ENCODE measurements at places on chromosomes 13 and 19.
A peak's percentile ranks its signal among the peaks of the same experiment; 100 is the strongest.

DNA sequence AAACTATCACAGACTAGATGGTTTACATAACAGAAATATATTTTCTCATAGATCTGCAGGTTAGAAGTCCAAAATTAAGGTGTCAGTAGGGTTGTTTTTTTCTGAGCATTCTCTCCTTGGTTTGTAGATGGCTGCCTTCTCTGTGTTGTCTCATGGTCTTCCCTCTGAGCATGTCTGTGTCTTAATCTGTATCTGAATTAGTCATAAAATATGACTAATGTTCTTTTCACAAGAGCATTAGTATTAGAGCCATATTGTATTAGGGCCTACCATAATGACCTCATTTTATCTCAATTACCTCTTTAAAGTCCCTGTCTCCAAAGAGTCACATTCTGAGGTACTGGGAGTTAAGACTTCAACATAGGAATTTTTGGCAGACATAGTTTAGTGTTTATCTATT is 77.2 kb upstream of the OBI1 start:
- no peak for DNase-seq

- DNase-seq: no peak
Observed at GRCh38 chr13:93244141-93244917, 17.7 kb downstream of the GPC6 start.

GRCh38 chr13:102693250-102693649 is 1.6 kb downstream of the METTL21C start:
- no peak for DNase-seq

GRCh38 chr13:29939158-29939557 is 88.7 kb upstream of the UBL3 start:
- no peak for DNase-seq

DNA sequence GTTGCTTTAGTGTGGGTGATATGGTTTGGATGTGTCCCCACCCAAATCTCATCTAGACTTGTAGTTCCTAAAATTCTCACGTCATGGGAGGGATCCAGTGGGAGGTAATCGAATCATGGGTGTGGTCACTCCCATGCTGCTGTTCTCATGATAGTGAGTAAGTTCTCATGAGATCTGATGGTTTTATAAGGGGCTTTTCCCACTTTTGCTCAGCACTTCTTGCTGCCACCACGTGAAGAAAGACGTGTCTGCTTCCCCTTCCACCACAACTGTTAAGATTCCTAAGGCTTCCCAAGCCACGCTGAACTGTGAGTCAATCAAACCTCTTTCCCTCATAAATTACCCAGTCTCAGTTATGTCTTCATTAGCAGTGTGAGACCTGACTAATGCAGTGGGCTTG is 26.0 kb downstream of the OR10H4 start:
- no peak for DNase-seq

- no peak for DNase-seq
Observed at GRCh38 chr13:102903659-102904407, 58.0 kb downstream of the ERCC5 start.

GRCh38 chr13:77033717-77034302 is 6.9 kb upstream of the FBXL3 start:
- no peak for DNase-seq

DNA sequence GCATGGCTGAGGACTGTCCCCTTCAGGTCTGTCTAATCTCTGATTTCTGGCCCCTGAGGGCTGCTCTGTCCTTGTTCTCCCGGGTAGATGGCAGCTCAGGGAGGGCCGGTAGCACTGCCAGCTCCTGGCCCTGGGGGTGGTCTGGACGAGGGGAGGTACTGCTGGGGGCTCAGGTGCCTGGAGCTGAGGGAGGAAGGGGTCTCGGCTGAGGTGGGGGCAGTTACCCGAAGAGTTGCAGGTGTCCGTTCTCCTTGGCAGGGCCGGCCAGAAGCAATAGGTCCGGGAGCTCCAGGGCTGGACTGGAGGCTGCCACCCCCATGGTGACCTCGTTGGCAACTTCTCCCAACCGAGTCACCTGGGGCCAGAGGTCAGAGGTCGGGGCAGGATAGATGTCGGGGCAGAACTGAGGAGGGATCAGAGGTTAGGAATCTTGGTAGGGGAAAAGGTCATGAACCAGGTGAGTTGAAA is 1.2 kb upstream of the EMC10 start:
- DNase-seq: no peak

- no peak for DNase-seq
Observed at GRCh38 chr19:5554828-5555227, 12.9 kb downstream of the TINCR start.

GRCh38 chr13:40651866-40652587 is 14.4 kb downstream of the FOXO1 start:
- no peak for DNase-seq

- DNase-seq: no peak
Observed at GRCh38 chr13:85091631-85092234, 707.5 kb downstream of the SLITRK6 start.

- DNase-seq: no peak
Observed at GRCh38 chr13:52348983-52349780, 56.8 kb downstream of the THSD1 start.

DNA sequence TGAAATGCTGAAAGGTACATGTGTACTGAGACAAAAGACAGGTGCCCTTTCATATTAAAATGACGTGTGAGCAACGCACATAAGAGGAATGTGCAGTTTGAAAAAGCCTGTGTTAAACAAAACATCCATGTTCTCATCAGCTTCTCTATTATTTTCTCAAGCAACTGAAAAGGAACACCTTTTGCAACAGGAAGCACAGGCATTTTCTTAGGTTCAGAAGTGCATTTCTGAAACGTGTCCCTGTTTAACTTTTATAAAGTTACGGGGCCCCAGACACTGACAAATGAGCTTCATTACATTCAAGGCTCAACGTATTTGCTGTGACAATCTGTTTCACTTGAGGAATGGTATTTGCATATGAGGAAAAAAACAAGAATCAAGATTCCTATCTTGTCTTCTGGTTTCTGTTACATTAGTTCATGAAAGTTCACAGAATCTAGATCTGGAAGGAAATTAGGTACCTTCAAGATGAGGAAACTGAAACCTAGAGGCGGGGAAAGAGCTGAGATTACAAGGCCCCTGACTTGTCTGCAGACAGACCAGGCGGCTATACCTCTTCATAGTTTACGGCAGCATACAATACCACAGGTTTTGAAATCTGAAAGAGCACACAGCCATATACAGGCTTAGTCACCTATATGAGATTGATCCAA is 431.7 kb downstream of the KLF12 start:
- DNase-seq: no peak

DNA sequence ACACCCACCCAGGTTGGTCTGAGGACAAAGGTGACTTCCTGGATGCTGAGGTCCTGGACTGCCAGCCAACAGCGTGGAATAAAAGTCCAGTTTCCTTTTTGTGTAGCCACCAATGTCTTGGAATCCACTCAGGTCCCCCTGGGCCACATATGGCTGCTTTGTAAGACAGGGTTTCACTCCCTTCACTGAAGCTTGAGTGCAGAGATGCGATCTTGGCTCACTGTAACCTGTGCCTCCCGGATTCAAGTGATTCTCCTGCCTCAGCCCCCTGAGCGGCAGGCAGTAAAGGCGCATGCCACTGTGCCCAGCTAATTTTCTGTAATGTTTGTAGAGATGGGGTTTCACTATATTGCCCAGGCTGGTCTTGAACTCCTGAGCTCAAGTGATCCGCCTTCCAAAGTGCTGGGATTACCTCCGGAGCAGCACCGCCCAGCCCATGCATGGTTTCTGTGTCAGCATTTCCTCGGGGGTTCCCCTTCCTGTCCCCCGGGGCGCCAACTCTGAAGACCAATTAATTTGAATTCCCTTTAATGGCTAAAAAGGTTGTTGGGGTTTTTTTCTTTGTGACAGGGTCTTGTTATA is 17.5 kb downstream of the KANK2 start:
- no peak for DNase-seq

DNA sequence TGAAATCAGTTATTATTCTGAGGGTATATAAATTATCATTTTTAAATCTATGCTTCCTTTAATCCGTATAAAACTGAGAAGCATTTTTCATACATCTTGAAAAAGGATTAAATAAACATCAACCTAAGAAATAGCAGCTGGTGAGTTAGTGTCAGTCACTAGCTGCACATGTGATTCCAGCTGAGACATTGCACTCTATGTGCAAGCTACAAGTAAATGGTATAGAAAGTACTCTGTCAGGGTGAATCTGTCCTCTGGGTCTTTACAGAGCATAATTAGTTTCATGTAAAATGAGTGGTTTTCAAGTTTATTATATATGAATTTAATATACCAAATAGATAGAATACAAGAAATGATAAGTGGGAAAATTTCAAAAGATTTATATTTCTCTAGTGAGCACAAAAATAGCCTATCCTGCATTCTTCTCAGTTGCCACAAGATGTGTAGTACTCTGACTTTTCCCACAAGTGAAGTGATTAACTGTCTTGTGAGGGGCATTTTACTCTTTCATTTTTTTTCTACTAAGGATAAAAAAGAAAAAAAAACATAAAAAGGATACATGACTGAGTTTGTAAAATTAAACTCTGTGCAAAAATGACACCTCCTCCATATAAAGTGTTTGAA is 1372.1 kb downstream of the PCDH9 start:
- DNase-seq: no peak

DNA sequence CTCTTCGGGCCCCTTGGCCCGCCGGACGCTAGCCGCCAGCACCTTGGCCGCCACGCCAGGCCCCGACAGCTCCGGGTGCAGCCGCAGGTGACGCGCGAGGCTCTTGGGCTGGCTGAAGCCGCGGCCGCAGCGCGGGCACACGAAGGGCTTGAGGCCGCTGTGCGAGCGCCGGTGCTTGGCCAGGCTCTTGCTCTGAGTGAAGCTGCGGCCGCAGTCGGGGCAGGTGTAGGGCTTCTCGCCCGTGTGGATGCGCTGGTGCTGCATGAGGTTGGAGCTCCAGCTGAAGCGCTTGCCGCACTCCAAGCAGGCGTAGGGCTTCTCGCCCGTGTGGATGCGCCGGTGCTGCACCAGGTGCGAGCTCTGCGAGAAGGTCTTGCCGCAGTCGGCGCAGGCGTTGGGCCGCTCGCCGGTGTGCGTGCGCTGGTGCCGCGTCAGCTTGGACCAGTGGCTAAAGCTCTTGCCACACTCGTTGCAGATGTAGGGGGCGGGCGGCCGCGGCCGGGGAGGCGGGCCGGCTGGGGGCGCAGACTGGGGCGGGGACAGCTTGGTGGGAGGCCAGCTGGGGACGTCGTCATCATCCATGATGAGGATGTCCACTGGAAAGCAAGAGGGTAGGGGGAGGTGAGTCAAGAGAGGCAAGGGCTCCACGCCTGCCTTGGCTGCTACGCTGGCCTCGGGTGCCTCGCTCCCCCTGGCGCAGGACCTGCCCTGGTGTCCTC is 32.4 kb downstream of the ZNF787 start:
- DNase-seq: no peak

GRCh38 chr19:16611121-16611520 is 16.9 kb downstream of the MED26 start:
- no peak for DNase-seq

DNA sequence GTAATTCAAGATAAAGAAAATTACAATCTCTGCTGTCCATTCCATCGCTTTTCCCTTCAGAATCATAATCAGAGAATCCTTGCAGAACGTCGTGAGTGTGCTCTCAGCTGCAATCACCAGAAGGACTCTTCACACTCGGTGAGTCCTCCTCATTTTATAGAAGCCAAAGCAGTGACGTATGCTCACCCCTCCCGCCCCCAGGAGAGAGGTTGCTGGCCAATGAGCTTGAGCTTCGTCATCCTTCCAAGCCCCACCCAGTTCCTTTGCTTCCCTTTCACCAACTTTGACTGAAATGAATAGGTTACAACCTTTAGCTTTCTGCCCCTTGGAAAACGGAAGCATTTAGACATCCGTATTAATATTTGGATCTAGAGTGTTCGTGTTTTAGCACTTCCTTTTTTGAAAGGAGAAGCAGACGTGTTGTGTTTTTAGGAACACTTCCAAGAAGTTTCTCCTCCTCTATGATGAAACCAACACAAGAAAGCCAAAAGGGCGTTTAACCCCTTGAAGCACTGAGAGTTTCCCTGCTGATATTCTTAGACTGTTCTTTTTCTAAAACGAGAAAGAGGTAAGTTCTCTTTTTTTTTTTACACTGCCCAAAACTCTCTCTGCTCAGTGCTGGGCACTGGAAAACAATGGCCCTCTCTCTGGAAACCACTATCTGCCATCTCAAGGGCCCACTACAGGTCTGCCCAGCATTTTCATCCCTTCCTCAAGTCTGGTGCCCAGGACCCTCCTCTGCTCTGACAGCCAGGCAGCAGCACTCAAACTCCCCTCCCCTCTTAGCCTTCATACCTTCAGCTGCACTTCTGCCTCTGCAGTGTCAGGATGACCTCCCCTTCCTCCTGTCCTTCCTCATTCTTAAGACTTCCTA is 44.3 kb upstream of the CEACAM21 start:
- peak; percentile 82 for DNase-seq

DNA sequence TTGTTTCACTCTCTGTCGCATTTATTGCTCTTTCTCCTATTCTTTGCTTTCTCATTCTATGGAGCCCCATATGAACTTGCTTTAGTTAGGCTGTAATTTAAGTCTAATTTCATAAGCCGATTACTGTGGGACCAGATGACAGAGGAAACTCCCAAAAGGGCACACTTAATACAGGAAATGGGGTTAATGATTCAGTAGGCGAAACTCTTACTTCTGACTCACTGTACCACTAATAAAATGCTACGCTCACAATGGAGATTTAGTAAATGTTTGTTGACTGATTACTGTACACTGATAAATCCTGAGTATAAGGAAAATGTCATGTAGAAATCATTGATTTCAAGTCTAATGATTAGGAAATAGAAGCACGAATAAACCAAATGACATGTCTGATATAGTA is 276.4 kb downstream of the KLF5 start:
- DNase-seq: no peak

- no peak for DNase-seq
Observed at GRCh38 chr19:57269515-57270250, 10.6 kb upstream of the ZNF460 start.

DNA sequence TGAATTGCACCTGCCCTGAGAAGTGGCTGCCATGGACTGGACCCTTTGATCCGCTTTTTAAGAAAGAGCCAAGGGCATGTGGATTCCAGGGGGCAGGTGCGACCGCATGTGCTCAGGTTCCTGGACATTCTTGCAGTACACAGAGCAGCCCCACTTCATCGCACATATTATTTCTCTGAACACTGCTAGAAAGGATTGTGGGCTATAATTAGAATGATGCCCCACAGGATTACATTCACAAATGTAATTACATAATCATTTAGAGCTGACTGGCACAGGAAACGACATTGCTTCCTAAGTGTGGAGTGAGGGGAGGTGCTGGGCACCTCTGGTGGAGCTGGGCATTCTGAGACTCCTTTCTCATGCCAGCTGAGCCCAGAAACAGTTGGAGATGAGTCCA is 37.5 kb upstream of the VSTM2B start:
- no peak for DNase-seq

Measured in CD8-positive, alpha-beta T cell (primary cell).